ENCODE measurements at places on chromosomes 12 and 14.

- DNase-seq = no peak
These were observed 43.6 kb upstream of the ANO2 start for GRCh38 chr12:5988659-5989116.

- no peak for DNase-seq
These were observed 254.7 kb upstream of the TBX3 start for GRCh38 chr12:114938487-114939210.

DNA sequence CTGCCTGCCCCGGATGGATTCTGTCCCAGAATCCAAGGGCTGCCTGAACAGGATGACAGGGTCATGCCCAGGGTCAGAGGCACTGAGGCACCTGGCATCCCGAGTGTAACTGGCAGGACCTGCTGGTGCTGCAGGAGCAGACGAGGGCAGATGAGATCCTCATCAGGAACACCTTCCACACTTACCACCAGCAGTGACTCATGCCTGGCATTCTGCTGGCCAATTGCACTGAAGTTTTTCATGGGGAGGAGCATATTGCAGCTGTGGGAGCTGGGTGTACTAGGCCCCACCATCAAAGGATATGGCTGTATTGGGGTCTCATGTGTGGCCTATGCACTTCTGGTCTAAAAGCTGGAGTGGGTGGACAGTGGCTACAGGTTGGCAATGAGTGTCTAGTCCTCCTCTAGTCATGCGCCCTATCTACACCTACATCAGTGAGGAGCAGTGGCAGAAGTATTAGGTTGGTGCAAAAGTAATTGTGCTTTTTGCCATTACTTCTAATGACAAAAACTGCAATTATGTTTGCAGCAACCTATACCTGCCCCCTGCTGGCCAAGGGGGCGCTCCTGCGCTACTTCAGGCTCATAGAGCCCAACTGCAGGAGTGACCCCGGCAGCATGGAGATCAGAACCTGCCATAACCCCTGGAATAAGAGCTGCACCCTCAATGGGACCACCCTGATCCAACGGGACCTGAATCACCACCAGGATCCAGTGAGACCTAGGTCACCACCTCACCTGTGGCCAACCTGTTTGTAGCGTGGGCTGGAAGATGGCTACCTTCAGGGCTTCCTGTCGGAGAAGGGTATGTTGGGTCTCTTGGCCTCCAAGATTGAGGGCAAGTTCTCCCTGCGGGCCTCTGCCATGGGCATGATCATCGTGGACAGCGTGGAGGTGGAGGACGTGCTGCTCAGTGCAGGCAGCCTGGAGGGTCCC, 8.0 kb upstream of the C12orf42 start:
- DNase-seq = no peak

DNA sequence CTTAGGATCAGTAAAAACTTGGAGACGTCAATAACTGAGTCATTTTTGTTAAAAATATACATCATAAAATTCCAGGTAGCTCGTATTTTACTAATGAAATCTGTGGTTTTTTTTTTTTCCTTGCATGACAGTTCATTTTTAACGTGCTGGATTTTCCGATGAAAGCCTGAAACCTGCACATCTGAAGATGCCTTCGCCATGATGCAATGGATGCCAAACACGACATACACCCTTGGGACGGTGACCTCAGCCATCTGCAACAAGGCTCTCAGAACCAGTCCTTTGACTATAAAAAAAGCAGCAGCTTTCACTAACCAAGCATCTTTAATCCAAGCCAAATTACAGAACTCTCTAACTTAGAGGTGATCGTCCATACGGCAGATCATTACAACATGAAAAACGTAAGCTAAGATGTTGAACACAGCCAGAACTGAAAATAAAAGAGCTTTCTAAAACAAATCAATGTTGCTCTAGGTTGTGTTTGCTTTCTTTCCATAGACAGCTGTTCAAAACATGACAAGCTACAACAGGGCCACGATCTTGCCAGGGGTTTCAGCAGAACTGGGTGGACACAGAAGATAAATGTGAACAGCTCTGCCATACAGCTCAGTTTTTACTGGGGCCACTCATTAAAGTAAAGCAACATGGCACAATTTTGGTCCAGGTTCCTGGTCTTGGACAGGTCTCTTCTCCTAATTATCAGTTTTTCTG, 7.8 kb downstream of the NIN start:
- DNase-seq = no peak

GRCh38 chr12:52198454-52199215, 6.8 kb upstream of the KRT80 start:
- peak; percentile 92 for DNase-seq

GRCh38 chr14:99774556-99775307, 18.5 kb upstream of the EML1 start:
- no peak for DNase-seq

DNA sequence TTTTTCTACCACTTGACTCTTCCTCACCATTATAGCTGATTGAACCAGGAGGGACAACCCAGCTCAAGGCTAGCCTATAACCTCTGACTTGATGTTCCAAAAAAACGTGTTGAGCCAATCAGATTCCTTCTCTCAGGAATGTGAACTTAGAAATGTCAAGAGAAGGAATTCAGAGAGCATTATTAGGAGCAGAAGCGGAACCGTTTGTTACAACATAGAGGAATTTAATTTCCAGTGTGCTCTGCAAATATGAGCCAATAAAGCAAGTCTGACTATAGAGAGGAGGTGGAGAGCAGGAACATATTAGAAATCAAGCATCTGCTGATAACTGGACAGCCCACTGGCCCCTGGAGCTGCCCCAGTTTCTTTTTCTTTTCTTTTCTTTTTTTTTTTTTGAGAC, 15.3 kb upstream of the PELI2 start:
- no peak for DNase-seq

- no peak for DNase-seq
These were observed 15.5 kb upstream of the MEG3 start for GRCh38 chr14:100810435-100810834.

- DNase-seq = no peak
These were observed 31.6 kb downstream of the PPP1R36 start for GRCh38 chr14:64581363-64581762.

- DNase-seq = peak; percentile 15
These were observed 65.8 kb downstream of the RIC8B start for GRCh38 chr12:106840243-106840642.

- no peak for DNase-seq
These were observed 12.7 kb downstream of the JAG2 start for GRCh38 chr14:105155681-105156413.

DNA sequence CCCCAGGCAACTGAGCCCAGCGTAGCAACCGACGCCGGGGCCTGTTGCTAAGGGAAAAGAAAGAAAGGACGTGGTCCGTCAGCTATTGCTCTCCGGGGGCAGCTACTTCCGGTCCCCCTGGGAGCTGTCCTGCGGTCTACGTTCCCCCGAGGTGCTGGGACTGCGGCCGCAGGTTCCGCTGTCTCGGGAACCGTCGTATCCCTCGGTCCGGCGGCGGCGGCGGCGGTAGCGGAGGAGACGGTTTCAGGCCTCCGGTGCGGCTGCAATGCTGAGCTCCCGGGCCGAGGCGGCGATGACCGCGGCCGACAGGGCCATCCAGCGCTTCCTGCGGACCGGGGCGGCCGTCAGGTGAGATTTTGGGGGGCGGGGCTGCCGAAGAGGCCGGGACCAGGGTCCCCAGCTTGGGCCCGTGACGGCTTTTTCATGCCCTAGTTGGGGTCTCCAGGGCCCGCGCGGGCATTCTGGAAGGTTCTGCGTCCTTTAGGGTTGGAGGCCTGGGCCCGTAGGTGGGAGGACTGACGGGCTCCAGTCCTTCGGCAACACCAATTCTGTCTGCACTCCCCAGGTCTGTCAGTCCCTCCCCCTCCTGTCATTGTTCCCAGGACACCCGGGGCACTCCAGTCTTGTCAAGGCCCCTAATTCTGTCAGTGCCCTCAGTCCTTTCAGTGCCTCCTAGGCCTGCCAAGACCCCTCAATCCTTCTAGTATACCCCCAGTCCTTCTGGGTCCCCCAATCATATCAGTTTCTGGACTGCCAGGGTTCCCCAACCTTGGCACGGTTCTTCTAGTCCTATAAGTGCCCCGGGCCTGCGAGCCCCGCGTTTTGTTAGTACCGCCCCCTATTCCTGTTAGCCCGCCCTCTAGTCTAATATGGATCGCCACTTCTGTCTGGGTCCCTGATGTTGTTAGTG, at the start of gene USP30:
TSS of gene USP30 (plus strand) at position 163 of the 910 bp plus-strand sequence. CDS start at position 266, 103 bp downstream.
- DNase-seq = peak; percentile 34

- no peak for DNase-seq
These were observed 762 bp downstream of the RABGGTA start for GRCh38 chr14:24270537-24271133.

GRCh38 chr12:68630050-68630449, 19.4 kb downstream of the RAP1B start:
- no peak for DNase-seq

- DNase-seq = no peak
These were observed 41.4 kb downstream of the C14orf132 start for GRCh38 chr14:96080571-96080970.

GRCh38 chr12:57130941-57131340, 2.7 kb downstream of the LRP1 start:
- DNase-seq = no peak

DNA sequence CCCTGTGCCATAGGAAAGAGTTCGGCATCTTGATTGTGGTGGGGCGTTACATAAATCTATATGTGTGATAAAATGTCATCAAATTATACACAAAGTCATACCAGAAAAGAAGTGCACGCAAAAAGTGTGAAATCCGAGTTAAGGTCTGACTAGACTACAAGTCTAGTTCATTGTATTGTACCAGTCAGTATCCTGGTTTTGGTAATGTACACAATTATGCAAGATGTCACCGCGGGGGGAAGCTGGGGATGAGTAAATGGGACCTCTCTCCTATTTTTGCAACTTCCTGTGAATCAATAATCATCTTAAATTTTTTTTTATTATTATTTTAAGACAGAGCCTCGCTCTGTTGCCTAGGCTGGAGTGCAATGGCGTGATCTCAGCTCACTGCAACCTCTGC, 43.2 kb upstream of the BCL11B start:
- DNase-seq = no peak

All from GF-D8 (cell line).